Tracheal epithelial cell (primary cell): ENCODE measurements at places on chromosomes 16 and 17. TPM values are rescaled to one million over a fixed set of nuclear protein-coding genes. Genes with fewer than 3 reads are reported as not detected.

ABCA6 gene
- under 0.01 TPM in 2 replicates for total RNA-seq

SLC7A6 gene
- 8.4 and 10.4 TPM in 2 replicates for total RNA-seq

SLC25A10 gene
- total RNA-seq = 27.9 and 34.5 TPM in 2 replicates

TAT gene
- under 0.01 TPM in 1 of 2 replicates, not detected in the other for total RNA-seq

CRHR1 gene
- total RNA-seq = not detected in 2 replicates

C1QL1 gene
- not detected in 2 replicates for total RNA-seq

TOB1 gene
- total RNA-seq = 16.1 and 17.9 TPM in 2 replicates

COX10 gene
- 16.4 and 16.8 TPM in 2 replicates for total RNA-seq

OTOP3 gene
- not detected in 2 replicates for total RNA-seq

MT1G gene
- total RNA-seq = 4.1 TPM in 1 of 2 replicates, not detected in the other

CHD9NB gene
- total RNA-seq = 0.48 and 0.64 TPM in 2 replicates

CLEC10A gene
- not detected in 2 replicates for total RNA-seq

CDYL2 gene
- 1.7 and 7.0 TPM in 2 replicates for total RNA-seq

CCL5 gene
- 0.24 TPM in 1 of 2 replicates, not detected in the other for total RNA-seq

CDRT15L2 gene
- total RNA-seq = not detected in 2 replicates

FBXO31 gene
- total RNA-seq = 25.6 and 33.3 TPM in 2 replicates

TBC1D26 gene
- total RNA-seq = not detected in 2 replicates

CAVIN1 gene
- total RNA-seq = 85.0 and 210 TPM in 2 replicates

FKBP10 gene
- total RNA-seq = 92.1 and 146 TPM in 2 replicates

SLC16A6 gene
- total RNA-seq = under 0.01 and 0.24 TPM in 2 replicates

MAP2K4 gene
- total RNA-seq = 37.1 and 46.0 TPM in 2 replicates

PRR35 gene
- total RNA-seq = not detected in 2 replicates

KRT32 gene
- not detected in 2 replicates for total RNA-seq

MYH1 gene
- total RNA-seq = not detected in 2 replicates

TBC1D3C gene
- not detected in 2 replicates for total RNA-seq

C17orf50 gene
- total RNA-seq = not detected in 2 replicates

GDPD3 gene
- 1.9 and 5.1 TPM in 2 replicates for total RNA-seq

BCL6B gene
- under 0.01 TPM in 2 replicates for total RNA-seq

SLC47A1 gene
- 0.24 and 1.3 TPM in 2 replicates for total RNA-seq

CD300A gene
- total RNA-seq = not detected in 2 replicates

PHAF1 gene
- 12.1 and 12.5 TPM in 2 replicates for total RNA-seq

CACNG3 gene
- not detected in 2 replicates for total RNA-seq

TBC1D3B gene
- total RNA-seq = 0.48 and 0.64 TPM in 2 replicates

TAX1BP3 gene
- total RNA-seq = 196 and 295 TPM in 2 replicates

CLDN9 gene
- total RNA-seq = not detected in 2 replicates

ACSM5 gene
- total RNA-seq = 1.9 TPM in 1 of 2 replicates, not detected in the other

ITGAX gene
- total RNA-seq = not detected in 2 replicates

UTP18 gene
- 36.9 and 53.9 TPM in 2 replicates for total RNA-seq

BRIP1 gene
- 1.5 and 3.6 TPM in 2 replicates for total RNA-seq

CCDC200 gene
- not detected in 2 replicates for total RNA-seq

DHRS7C gene
- not detected in 2 replicates for total RNA-seq

RBFOX1 gene
- under 0.01 TPM in 1 of 2 replicates, not detected in the other for total RNA-seq

DDX52 gene
- total RNA-seq = 14.3 and 24.6 TPM in 2 replicates

FOXO3B gene
- total RNA-seq = 1.7 and 3.4 TPM in 2 replicates

SMIM36 gene
- under 0.01 TPM in 1 of 2 replicates, not detected in the other for total RNA-seq

C16orf89 gene
- total RNA-seq = not detected in 2 replicates

SPNS2 gene
- 2.8 and 45.1 TPM in 2 replicates for total RNA-seq

PPP1R1B gene
- under 0.01 and 0.43 TPM in 2 replicates for total RNA-seq
